ENCODE measurements at places on chromosomes 3 and 15.

DNA sequence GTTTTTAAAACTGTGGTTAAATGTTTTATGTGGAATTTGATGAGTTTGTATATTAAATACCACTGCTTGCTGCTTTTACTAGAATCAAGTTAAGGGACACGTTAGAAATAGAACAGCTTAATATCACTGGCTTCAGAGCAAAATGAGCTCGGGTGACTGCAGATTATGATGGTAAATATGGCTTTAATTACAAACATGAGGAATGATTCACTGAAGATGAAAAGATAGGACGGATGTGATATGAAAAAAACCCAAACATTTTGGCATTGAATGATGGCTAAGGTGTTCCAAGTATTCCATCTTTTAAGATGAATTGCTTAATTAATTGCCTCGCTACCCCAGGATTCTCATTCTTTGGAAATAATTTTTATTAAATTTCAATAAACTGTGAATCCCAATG is 33.7 kb downstream of the SLC24A1 start:
- DNase-seq = no peak

- DNase-seq = no peak
Observed at GRCh38 chr3:141385406-141386125, 17.3 kb downstream of the ZBTB38 start.

- DNase-seq = no peak
Observed at GRCh38 chr15:40328176-40328575, 4.7 kb downstream of the INAFM2 start.

- peak; percentile 92 for DNase-seq
Observed at GRCh38 chr3:58217209-58217811, 6.5 kb upstream of the DNASE1L3 start.

- no peak for DNase-seq
Observed at GRCh38 chr3:26559227-26559626, 63.3 kb upstream of the LRRC3B start.
